ENCODE measurements at places on chromosomes 11 and 22. TPM values are rescaled to one million over a fixed set of nuclear protein-coding genes. Genes with fewer than 3 reads are reported as not detected.

GRCh38 chr22:27210111-27210730 is 552.8 kb downstream of the MIAT start:
- H3K27me3 ChIP-seq, result peaks cover 10% of the 10 kb centered on the region
- DNase-seq, result no peak
- H3K27ac ChIP-seq, result no peak overlapping the region

- H3K4me1 ChIP-seq, result peaks cover 1% of the 10 kb centered on the region
- peaks cover 2% of the 10 kb centered on the region for H3K36me3 ChIP-seq
- no peak overlapping the region for H3K4me3 ChIP-seq
- no peak overlapping the region for H3K27ac ChIP-seq
- no peak for DNase-seq
Measured at GRCh38 chr22:17712441-17712840, 61.8 kb downstream of the BID start.

The CNGA4 gene
- 0.17 TPM for total RNA-seq

The PGA4 gene
- total RNA-seq, result not detected

The OR52H1 gene
- 0.37 TPM for total RNA-seq
